ENCODE measurements at places on chromosomes 1 and 21.
A peak's percentile ranks its signal among the peaks of the same experiment; 100 is the strongest.

- no peak for DNase-seq
These were observed 9.2 kb downstream of the S100A10 start for GRCh38 chr1:151984313-151984956.

GRCh38 chr1:9922342-9922741, 12.3 kb upstream of the CTNNBIP1 start:
- DNase-seq, result no peak

GRCh38 chr1:154418062-154418921, 13.1 kb downstream of the IL6R start:
- peak; percentile 49 for DNase-seq

DNA sequence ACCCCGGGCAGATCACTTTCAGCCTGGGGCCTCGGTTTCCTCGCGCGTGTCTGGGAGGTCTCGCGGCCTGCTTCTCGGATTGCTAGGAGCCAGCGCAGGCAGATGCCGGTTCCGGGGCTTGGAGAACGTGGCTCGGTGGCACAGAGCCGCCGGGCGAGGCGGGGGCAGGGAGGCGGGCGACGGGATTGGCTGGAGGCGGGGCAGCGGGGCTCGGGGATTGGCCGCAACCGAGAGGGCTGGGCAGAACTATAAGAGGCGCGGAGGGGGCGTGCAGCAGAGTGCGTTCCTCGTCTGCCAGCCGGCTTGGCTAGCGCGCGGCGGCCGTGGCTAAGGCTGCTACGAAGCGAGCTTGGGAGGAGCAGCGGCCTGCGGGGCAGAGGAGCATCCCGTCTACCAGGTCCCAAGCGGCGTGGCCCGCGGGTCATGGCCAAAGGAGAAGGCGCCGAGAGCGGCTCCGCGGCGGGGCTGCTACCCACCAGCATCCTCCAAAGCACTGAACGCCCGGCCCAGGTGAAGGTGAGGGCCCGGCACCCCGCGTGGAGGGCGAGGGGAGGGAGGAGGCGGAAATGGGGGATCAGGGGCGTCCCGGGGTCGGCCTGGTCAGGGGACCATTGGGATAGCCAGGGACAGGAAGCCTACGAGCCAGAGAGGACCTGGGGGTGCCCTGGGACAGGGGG, at the start of gene MFSD2A:
MFSD2A (plus strand) TSS at position 276 of the 677 bp plus-strand sequence; CDS start at position 424, 148 bp downstream.
- DNase-seq, result peak; percentile 92

GRCh38 chr1:245116131-245116530, 38.7 kb upstream of the KIF26B start:
- no peak for DNase-seq

GRCh38 chr1:229105822-229106525, 164.9 kb upstream of the RAB4A start:
- no peak for DNase-seq

- no peak for DNase-seq
These were observed 18.8 kb downstream of the BATF3 start for GRCh38 chr1:212680680-212681389.

DNA sequence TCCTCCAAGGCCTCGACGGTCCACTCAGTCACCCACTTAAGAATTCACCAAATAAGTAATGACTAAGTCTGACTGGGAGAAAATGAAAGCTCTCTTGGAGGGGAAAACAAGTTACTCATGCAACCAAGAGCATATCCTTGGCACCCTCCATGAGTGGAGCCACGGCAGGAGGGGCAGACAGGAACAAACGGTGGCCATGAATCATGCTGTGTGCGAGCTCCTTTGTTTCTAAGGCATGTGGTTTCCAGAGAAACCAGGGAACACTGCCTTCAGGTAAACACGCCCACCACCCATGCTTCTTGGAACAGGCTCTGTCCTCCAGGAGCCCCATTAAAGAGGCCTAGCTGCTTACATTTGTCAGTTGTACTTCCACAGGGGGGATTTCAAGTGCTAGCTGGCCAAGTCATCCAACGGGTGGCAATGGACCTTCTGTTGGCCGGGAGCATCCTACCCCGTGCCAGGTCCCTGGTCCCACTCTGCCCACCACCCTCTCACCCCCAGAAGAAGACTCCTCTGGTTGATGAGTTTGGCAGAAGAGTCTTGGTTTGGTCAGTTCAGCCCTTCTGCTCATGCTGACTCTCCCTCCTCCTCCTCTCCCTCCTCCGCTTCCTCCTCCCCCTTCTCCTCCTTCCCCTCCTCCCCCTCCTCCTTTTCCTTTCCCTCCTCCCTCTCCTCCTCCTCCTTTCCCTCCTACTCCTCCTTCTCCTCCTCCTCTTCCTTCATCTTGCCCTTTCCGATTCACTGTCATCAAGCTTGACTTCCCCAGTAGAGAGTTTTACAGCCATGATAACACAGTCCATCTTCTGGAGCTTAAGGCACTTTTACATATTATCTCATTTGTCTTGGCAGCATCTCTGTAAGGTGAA, 107.6 kb downstream of the CCDC185 start:
- no peak for DNase-seq

DNA sequence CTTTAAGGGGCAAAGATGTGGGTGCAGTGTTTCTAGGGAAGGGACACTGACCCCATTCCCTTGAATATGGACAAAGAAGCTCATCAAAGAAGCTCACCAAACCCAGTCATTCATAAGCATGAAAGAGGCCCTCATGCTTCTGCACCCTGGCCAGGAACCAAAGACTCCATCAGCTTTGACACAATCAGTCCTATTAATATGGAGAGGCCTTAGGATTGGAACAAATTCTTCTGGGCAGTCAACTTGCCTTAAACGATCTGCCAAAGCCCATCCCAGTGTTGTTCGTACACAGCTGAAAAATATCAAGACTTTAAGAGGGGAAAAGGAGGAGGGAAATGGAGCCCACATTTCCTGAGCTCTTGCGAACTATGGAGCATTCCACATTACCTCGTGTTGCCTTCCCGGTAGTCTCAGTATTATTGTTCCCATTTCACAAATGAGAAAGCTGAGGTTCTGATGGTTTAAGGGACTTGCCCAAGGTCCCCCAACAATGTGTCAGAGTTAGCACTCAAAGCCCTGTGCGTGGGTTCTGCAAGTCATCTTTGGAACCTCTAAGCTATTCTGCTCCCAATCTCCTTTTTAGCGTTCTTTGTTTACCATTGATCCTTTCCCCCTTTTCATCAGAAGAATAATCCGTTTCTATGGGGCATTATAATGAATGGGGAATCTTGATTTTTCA, 161.9 kb downstream of the ZBTB18 start:
- no peak for DNase-seq

DNA sequence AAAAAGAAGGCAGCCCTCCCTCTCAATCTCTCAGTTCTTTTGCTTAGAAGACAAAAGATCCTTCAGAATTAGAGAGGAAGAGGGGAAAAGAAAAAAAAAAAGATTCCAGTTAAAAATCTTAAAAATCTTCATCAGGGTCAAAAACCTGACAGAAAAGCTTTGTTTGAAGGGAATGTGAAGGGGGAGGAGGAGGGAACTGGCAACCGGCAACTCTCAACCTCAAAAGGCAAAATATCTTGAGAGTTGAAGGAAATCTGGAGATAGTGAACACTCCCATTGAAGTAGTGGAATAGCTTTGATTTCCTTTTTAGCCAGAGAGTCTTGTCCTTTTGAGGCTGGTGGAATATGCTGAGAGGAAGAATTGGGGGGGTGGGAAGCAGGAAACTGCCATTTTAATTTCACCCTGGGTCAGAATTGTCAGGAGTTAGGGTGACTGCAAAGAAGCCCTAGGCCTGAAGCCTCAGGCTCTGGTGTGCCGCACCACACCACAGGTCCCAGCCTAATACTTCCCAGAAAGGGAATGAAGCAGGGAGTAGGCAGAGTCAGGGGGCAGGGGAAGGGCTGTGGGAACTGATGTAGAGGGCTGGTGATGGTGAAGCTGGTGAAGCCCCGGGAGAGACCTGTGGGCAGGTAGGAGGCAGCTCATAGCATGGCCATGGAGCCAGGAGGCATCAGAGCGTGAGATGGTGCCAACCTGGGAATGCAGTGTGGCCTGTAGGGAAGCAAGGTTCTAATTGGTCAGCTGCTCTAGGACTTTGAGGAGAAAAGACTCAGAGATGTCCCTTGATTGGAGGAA, 24.6 kb downstream of the KIRREL1 start:
- DNase-seq, result no peak

GRCh38 chr1:246760422-246761347, 36.5 kb downstream of the SCCPDH start:
- no peak for DNase-seq

- DNase-seq, result no peak
These were observed 23.2 kb upstream of the SLC30A1 start for GRCh38 chr1:211601982-211602670.

DNA sequence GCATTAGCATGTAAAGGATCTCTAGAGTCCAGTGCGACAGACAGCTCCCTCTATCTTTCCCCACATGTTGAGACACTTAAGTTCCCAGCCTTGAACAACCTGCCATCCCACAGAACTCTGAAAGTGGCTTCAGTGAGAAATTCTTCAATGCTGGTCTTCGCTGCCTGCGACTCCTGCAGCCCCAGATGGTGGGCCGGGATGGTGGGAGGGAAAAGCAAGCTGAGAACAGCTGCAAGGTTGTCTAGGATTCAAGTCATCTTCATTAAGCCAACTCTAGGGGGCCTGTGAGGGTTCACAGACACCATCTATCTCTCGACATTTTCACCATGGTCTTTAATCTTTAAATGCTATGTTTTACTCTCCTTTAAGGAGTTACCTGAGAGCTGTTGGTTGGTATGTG, 185.5 kb upstream of the C1orf174 start:
- no peak for DNase-seq

- no peak for DNase-seq
These were observed 34.0 kb upstream of the ABCA4 start for GRCh38 chr1:94154989-94155388.

DNA sequence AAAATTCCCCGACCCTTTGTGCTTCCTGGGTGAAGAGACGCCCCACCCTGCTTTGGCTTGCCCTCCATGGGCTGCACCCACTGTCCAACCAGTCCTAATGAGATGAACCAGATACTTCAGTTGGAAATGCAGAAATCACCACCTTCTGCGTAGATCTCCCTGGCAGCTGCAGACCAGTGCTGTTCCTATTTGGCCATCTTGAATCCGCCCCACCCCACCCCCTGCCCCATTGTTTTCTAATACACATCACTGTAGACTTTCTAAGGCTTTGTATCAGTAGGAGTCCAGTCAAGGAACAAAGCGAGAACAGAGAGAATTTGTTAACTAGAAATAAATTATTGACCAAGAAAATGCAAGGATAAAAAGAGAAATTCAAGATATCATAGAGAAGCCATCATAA, 178.2 kb downstream of the KCNK2 start:
- no peak for DNase-seq

DNA sequence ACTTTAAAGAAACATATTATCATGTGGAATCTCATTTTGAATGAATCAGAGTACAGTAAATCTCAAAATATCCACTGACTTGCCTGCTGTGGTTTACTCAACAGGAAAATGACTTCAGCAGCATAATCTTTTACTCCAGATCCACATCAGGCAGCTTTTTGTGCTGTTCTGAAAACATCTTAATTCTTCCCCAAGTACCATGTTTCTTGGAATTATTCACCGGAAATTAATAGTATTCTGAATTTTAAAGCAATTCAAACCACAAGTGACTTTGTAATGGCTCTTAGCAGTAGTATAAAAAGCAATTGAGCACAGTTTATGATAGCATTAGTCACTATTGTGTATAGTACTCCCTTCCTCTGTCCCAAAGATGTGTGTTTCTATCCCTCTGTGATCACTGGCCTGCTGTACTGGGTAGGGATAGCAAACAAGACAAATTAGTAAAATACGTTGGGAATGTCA, 64.2 kb upstream of the ERRFI1 start:
- DNase-seq, result no peak

DNA sequence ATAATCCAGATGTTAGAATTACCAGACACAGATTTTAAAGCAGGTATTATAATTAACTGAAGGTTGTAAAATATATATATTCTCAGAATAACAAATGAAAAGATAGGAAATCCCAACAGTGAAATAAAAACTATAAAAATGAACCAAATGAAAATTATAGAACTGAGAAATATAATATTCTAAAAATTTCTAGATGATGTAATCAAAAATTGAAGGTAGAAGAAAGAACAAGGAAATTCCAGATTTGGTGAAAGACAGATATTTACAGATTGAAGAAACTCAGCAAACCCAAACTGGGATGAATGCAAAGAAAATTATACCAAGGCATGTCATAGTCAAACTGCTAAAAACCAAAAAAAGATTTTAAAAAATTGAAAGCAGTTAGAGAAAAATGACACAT, 729.4 kb downstream of the MATN1 start:
- DNase-seq, result no peak

DNA sequence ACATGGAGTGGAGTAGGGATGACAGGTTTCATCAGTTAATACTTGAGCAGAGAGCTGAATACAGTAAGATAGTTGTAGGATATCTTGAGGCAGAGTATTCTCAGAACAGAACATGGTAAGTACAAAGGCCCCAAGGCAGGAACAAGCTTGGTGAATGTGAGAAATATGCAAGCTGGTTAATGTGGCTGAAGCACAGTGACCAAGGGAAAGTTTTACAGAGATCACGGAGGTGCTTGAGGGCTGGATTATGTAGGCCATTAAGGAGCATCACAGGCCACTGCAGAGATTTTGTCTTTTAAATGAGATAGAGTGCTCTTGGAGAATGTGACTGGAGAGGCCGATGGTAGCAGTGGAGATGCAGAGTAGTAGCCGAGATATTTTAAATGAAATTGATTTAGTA, 54.0 kb upstream of the BOLA1 start:
- peak; percentile 4 for DNase-seq

DNA sequence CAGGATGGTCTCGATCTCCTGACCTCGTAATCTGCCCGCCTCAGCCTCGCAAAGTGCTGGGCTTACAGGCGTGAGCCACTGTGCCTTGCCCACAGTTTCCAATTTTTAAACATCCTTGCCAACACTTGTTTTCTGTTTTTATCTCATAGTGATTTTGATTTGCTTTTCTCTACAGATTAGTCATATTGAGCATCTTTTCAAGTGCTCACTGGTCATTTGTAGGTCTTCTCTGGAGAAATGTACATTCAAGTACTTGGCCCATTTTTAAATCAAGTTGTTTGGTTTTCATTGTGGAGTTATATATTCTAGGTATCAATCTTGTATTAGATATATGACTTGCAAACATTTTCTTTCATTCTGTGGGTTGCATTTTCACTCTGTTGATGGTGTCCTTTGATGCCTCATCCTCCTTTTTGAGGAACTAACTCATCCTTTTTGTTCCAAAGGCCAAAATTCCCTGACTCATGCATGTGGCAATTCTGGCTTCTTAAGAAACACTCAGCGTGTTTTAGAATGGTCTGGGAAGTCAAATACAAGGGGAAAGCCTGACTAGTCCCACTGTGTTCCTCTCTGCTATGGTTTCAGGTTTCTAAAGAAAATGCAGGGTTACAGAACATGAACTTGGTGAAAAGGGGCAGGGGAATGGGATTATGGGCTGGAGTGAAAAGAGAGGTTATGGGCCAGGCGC, 37.3 kb downstream of the PTAFR start:
- no peak for DNase-seq

DNA sequence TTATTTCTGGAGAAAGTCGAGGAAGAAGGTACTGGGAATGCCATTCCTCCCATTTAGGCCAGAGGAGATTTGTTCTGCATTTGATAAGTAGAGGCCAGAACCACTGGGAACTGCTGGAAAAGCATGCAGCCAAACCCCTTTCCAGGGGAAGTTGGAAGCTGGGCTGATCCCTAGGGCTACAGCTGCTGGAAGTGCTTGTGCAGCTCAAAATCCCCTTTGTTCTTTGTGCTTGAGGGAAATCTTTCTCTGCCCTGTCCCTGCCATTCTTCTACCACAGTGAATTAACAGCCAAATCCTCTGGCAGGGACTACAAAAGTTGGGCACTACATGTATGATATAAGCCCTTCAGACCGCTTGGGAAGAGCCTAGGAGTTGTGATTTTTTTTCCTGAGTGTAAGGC, 734.1 kb downstream of the LRRIQ3 start:
- DNase-seq, result no peak

GRCh38 chr1:160646711-160647328, at the start of gene SLAMF1:
Gene SLAMF1, minus strand, starts transcription at chr1:160647044. Its CDS starts 99 bp downstream, at chr1:160646945.
- no peak for DNase-seq

GRCh38 chr1:219931033-219931432, 2.7 kb upstream of the SLC30A10 start:
- no peak for DNase-seq
